ENCODE measurements at places on chromosomes 13 and 19.

- no peak for DNase-seq
Observed at GRCh38 chr19:51521781-51522180, 9.7 kb downstream of the SIGLEC6 start.

DNA sequence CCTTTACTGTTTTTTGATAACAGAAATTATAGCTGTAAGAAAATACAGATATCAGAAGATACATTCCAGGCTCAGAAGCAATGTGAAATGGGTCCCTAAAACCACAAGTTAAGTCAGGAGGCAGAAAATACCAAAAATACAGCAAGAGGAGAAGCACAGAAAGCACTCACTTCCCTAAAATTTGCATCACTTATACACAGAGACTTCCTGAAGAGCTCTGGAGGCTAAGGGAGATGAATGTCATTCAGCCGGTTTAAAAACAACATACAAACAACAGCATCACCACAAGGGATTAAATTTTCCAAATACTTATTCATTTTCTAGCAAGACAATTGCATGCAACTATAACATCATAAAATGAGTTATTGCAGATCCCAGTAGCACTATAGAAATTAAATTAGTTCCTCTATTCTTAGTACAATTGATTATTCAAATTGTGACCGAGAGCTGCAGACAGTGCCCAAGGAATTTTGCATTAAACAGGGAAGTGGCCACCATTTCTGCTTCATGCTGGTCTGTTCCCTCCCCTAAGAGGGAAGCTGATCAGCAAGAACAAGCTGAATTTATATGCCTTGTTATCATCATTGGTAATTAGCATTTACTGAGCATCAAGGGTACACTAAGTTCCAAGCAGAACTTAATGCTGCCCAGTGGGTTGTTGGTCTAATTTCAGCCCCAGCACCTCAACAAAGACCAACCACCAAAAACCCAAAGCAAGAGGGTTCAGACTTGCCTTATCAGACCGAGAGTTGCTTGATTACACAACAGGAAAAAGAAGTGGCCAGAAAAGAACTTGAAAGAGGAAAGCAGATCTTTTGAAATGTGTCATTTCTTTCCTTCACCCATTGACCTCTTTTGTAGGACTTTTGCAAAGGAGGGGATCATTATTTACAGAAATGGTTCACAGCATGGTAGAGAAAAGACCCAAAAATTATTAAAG, 140.7 kb downstream of the KCTD12 start:
- DNase-seq, result no peak

DNA sequence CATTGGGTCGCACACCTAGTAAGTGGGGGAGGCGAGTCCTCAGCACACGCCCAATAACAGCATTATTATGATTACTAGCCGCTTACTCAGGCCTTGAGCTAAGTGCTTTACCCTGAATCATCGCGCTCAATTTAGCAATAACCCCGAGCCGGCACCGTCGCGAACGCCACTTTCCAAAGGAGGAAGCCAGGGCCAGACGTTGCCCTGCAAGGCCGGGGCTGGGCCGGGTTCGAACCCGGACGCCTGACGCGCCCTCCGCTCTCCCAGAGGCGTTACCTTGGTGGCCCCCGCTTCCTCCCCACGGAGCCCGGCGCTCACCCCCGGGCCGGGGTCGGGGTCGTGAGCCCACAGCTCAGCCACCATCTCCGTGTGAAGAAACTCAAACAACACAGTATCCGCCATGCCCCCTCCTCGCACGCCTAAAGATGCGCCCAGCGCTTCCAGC, at the start of gene TRAPPC6A:
TSS of gene TRAPPC6A (minus strand) at position 421 of the 445 bp plus-strand sequence. CDS start at position 402, 19 bp downstream.
- DNase-seq, result no peak

- peak; percentile 67 for DNase-seq
Observed at GRCh38 chr19:41934849-41935374, 6.7 kb upstream of the ERFL start.

GRCh38 chr13:47407808-47408207, 511.0 kb upstream of the HTR2A start:
- DNase-seq, result no peak

- no peak for DNase-seq
Observed at GRCh38 chr13:33997574-33997973, 179.6 kb downstream of the RFC3 start.

GRCh38 chr13:47420568-47420967, 523.7 kb upstream of the HTR2A start:
- no peak for DNase-seq
